GM23338 (cell line): ENCODE measurements at places on chromosomes 5 and 9. TPM values are rescaled to one million over a fixed set of nuclear protein-coding genes. Genes with fewer than 3 reads are reported as not detected.

DNA sequence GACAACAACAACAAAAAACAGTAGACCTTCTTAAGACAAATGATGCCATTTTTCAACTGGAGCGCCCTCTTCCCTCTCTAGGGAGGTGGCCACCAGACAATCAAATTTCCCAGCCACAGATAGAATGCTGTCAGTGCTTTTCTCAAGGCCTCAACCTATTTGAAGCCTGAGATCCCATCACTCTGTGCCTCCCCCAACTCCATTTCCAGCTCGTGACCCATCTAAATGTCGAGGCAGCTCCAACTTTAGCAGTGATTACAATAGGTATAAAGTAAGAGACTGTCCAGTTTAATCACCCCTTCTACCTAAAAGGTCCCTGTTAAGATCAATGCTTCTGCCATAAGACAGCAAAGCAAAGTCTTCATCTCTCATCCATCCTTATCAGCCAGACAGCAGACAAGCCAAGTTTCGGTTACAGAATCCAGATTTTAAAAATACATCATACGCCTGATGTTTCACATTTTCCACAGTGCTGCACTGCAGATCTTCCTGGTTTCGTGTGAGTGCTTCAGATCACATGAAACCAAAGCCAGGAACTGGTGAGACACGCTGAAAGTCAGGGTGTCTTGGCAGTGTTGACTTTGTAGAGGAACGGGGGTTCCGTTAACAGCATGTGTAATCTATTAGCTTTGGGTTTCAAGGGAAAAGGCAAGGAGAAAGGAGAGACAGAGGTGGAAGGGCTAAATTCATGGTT lies 447.8 kb downstream of the ENC1 start:
- no peak for DNase-seq

SPATA31A3 gene
- polyA plus RNA-seq, result not detected in 2 replicates

- no peak for DNase-seq
Observed at GRCh38 chr5:143304836-143305475, 98.5 kb downstream of the NR3C1 start.

DNA sequence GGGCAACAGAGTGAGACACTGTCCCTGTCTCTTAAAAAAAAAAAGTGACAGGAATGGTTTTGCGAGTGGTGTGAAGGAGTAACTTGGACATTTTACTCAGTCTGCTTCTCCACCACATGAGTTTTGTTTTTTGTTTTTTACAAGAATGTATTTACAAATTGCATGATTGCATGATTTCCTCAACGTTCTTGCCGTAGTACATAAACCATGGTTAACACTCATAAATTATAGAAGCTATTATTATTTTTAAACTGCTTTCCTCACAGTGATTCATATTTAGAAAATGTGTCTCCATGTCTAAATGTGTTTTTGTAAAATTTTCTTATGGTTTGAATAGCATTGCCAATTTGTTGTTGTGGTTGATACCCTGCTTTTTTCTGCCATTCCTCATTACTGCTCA lies 220.0 kb downstream of the GOLPH3 start:
- DNase-seq, result no peak

NAIP gene
- 6.6 and 8.7 TPM in 2 replicates for polyA plus RNA-seq

SLC45A2 gene
- polyA plus RNA-seq, result not detected in 2 replicates

- DNase-seq, result no peak
Observed at GRCh38 chr9:99062549-99062948, 42.4 kb upstream of the TGFBR1 start.

DNA sequence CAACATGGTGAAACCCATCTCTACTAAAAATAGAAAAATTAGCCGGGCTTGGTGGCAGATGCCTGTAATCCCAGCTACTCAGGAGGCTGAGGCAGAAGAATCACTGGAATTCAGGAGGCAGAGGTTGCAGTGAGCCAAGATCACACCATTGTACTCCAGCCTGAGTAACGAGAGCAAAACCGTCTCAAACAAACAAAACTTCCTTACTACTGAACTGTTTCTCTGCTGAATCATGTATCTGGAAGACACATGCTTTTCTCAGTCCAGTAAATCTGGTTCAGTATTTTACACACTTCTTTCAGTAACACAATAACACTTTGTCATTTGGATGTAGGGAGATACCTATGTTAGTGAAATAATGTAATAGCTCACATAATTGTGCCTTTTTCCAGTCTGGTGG lies 7.9 kb downstream of the TRMT10B start:
- no peak for DNase-seq
